ENCODE measurements at places on chromosomes 6 and 20. TPM values are rescaled to one million over a fixed set of nuclear protein-coding genes. Genes with fewer than 3 reads are reported as not detected.

The PLEKHG1 gene
- total RNA-seq, result 17.2 TPM

The PRPF6 gene
- total RNA-seq, result 54.8 TPM

The SLC22A7 gene
- total RNA-seq, result not detected

The METTL24 gene
- not detected for total RNA-seq

All from lung microvascular endothelial cell (primary cell).